ENCODE measurements at places on chromosomes 4 and X. TPM values are rescaled to one million over a fixed set of nuclear protein-coding genes. Genes with fewer than 3 reads are reported as not detected.

Gene SPACA5B
- total RNA-seq: not detected

DNA sequence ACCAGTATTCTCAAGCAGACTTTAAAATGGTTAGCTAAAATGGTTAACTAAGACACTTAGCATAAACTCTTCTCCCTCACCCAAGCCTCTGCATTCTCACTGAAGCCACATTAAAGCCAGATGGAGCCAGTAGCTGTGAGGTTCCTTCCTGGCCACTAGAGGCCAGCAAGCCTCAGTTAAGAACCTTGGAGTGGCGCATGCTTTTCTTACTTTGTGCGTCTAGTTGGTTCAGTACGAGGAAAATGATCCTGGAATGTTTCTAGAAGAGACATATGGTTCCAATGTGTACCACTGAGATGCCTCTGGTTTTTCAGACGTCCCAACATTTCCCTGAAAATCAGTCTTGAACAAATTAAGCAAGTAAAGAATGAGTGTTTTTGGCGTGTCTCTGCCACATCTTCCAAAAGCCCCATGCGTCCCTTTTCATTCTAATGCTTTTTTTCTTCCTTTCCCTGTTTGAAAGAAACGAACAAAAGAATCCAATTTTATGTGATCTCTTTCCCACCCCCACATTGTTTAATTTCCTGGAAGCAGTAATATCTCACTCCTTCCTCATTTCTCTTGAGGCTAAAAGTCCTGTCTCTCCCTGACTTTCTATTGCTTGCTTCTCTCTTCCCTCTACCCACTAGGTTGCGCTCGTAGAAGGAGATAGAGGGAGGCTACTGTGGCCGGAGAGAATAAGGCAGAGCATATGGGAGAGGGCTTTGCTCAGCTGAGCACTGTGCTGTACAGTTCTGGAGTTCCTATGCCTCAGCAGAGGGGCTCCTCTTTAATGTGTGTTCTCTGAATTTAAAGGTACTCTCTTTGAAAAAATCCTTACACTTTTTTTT lies 82.9 kb upstream of the TAB3 start:
- DNase-seq: peak; percentile 6

DNA sequence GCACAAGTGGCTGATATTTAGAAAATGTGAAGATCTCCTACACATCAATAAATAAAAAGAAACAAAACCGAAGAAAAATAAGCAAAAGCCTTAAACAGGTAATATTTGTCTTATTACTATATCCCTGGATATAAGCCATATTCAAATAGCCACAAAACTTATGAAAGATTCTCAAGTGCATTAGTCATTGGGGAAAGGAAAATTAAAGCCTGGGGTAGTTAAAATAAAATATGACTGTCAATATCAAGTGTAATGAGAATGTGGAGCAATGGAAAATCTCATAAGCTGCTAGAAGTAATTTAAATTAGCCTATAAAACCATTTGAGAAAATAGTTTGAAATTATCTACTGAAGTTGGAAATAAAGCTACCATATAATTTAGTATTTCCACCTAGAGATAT lies 399.9 kb downstream of the GASK1B start:
- no peak for DNase-seq

DNA sequence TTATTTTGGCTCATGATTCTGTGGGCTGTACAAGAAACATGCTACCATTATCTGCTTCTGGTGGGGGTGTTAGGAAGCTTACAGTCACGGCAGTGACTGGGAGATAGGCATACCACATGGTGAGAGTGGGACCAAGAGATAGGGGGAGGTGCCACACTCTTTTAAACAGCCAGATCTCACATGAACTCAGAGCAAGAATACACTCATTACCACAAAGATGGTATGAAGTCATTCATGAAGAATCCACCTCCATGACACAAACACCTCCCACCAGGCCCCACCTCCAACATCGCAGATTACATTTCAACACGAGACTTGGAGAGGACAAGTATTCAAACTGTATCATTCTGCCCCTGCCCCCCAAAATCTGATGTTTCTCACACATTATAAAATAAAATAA lies 2396.7 kb downstream of the PCDH7 start:
- DNase-seq: no peak

GRCh38 chr4:93480452-93480851 lies 348.1 kb upstream of the ATOH1 start:
- no peak for DNase-seq

Measured in thymus (tissue), 14 donors.